ENCODE measurements at places on chromosomes 2 and 18.

- DNase-seq = no peak
Observed at GRCh38 chr18:66707473-66707872, 103.6 kb upstream of the CDH19 start.

- no peak for DNase-seq
Observed at GRCh38 chr2:204321910-204322751, 223.1 kb upstream of the PARD3B start.

- DNase-seq = no peak
Observed at GRCh38 chr2:162111958-162112850, 38.2 kb upstream of the DPP4 start.

DNA sequence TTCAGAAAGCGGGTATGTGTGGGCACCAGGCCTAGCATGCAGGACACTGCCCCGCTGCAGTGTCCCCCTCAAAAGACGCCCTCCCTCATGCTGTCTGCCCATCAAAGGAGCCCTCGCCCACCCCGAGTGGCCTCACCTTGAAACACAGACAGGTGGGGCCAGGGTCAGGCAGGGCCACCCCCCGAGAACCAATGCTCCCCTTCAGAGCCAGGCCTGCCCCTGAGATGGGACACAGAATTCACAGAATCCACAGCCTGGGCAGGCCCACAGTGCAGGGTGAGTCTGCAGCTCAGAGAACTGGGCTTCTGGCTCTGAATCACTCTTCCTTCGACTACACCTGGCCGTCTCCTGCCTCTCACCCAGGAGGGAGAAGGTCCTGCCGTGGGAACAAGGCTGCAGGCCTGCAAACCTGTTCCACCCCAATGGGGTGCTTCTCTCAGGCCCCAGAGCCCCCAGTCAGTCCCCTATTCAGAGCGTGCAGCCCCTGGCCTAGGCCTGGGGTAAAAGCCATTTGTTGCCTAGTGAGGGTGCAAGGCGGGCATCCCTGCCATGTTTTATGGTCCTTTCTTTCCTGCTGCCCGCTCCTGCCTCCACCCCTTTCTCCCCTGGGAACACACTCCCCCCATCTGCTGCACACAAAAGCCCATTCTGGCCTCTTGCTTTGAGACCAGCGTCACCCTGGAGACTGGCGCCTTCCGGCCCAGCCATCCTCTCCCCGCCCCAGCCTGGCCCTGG, 11.3 kb upstream of the ARHGEF4 start:
- no peak for DNase-seq

DNA sequence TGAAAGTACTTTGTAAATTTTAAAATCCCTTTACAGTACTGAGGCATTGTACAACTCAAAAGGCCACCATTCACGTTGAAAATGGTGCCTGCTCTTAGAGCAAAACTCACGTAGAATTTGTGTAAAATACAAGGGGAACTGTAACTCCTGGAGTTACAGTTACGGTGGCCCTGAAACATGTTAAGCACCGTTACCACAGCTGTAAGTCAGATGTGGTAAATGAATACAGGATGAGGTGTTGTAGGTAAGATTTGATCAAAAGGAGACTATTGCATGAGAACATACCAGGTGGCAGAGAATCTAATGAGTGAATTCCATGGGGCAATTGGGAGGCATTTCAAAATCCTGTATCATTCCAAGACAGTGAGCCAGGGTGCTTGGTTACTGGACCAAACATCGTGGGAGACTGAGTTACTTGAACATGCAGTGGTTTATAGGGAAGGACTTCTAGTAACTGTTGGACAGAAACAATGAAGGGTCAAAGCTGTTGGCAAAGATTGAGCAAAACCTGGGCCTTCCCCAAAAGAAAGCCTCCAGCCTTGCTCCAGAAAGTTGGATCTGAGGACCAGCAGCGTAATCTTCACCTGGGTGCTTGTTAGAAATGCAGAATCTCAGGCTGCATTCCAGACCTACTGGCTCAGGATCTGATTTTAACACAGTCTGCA, 535.8 kb upstream of the POU3F3 start:
- no peak for DNase-seq

- no peak for DNase-seq
Observed at GRCh38 chr2:109437325-109438090, 176.3 kb downstream of the SEPTIN10 start.

GRCh38 chr2:129754831-129755230, 224.6 kb upstream of the RAB6C start:
- no peak for DNase-seq

DNA sequence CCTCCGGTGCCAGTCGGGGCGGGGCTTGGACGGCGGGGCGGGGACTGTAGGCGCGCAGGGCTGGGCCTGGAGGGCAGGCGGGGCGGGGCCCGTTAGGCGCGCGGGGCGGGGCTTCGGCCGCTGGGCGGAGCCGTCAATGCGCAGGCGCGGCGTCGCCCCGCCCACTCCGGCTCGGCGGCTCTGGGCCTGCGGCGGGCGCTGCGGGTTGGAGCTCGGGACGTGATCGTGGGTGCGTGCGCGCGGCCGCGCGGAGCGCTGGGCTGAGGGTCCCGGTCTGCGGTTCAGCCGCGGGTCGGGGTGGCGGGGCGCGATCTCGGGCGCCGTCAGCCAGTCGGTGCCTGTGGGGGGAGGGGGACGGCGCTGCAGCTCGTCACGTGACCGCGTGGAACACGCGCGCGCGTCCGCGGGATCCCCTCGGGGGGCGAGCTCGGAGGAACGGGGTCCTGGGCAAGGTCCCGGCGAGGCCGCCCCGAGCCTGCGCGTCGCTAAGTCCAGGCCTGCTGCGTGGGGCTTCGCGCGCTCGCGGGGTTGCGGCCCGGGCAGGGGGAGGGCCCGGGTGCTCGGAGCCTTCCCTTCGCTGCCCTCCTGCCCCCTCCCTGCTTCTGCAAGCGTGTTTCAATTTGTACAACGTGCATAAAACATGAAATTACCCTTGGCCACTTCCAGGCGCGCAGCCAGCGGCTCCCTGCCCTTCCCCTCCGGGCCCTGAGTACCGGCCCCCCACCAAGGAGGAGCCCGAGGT, at the start of gene D2HGDH:
Gene D2HGDH (plus strand): TSS at position 164 of the 742 bp plus-strand sequence. CDS start 595 bp downstream, outside the sequence.
- peak; percentile 84 for DNase-seq

GRCh38 chr2:232336241-232336736, 42.3 kb upstream of the ALPP start:
- DNase-seq = no peak

GRCh38 chr2:19893520-19894133, 8.2 kb downstream of the TTC32 start:
- DNase-seq = no peak

GRCh38 chr2:230723363-230723762, 10.7 kb downstream of the CAB39 start:
- DNase-seq = no peak

- no peak for DNase-seq
Observed at GRCh38 chr18:32707147-32707546, 65.7 kb downstream of the KLHL14 start.

Measured in stimulated activated CD8-positive, alpha-beta memory T cell treated with anti-CD3 and anti-CD28 coated beads, Interleukin-4, amount 100 ng/mL, for 1 hour (primary cell).